ENCODE measurements at places on chromosomes 12 and 14. TPM values are rescaled to one million over a fixed set of nuclear protein-coding genes. Genes with fewer than 3 reads are reported as not detected.
A peak's percentile ranks its signal among the peaks of the same experiment; 100 is the strongest.

The PLEK2 gene
- total RNA-seq: 22.4 TPM

The PEBP1 gene
- 91.4 TPM for total RNA-seq

The TCL1B gene
- not detected for total RNA-seq

The LAG3 gene
- total RNA-seq: 0.58 TPM

The GPR65 gene
- total RNA-seq: not detected

The JPH4 gene
- not detected for total RNA-seq

The SLCO1B1 gene
- not detected for total RNA-seq

The DAO gene
- total RNA-seq: not detected

The CACNA2D4 gene
- total RNA-seq: not detected

The MAP3K9 gene
- total RNA-seq: 18.6 TPM

DNA sequence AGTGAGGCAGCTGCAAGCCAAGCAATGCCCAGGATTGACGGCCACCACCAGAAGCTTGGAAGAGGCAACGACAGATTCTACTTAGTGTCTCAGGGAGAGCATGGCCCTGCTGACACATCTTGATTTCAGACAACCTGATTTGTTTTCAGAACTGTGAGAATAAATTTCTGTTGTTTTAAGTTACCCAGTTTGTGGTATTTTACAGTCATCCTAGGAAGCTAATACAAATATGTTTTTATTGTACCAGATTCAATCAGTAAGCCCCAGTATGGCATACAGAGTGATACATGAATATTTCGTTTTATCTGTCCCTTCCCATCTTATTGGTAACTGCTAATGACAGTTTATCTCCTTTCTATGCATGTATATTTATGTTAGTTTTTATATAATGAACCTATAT lies 62.3 kb downstream of the SAMD4A start:
- DNase-seq: no peak

DNA sequence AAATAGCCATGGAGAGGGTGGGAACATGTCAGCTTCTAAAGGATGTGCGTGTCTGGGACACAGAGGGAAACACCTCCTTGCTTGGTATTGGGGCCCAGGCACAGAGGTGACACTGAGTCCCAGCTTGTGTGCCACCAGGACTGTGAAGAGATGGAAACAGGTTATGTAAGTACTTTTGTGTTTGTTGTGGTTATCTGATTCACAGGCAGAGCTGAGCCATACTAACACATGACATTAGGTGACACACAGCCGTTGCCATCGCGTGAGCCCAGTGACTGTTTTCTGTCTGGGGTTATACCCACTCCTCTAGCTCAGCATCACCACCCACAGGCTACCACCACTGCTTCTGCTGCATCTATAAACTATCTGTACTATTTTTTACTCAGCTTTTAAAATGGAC lies 12.1 kb upstream of the FLVCR2 start:
- DNase-seq: no peak

GRCh38 chr14:102626530-102626929 lies 34.1 kb downstream of the RCOR1 start:
- no peak for DNase-seq

DNA sequence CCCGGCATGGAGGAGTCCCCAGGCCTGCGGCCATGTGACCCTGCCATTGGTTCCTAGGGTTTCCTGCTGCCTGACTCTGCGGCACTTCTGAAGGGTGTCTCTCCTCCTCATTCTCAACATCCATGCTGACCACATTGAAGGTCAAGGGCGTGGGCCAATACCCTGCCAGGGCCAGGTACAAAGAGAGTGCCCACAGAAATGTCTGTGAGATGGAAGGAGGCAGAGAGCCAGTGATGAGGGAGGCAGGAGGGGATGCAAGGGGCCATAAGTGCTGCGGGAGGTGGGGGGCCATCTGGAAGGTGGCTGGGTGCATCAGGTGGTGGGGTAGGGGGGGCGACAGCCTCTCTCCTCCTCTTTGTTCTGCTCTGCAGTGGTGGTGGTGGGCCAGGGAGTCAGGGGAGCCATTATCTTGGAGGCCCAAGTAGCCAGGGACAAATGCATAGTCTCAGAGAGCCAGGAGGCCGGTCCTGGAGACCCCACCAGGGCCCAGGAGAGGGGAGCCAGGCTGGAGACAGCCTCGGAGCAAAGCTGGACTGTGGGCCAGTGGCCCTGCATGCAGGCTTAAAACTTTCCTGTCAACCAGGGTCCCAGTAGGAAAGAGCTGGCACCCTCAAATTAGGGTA lies 13.0 kb upstream of the CDC42BPB start:
- DNase-seq: no peak

DNA sequence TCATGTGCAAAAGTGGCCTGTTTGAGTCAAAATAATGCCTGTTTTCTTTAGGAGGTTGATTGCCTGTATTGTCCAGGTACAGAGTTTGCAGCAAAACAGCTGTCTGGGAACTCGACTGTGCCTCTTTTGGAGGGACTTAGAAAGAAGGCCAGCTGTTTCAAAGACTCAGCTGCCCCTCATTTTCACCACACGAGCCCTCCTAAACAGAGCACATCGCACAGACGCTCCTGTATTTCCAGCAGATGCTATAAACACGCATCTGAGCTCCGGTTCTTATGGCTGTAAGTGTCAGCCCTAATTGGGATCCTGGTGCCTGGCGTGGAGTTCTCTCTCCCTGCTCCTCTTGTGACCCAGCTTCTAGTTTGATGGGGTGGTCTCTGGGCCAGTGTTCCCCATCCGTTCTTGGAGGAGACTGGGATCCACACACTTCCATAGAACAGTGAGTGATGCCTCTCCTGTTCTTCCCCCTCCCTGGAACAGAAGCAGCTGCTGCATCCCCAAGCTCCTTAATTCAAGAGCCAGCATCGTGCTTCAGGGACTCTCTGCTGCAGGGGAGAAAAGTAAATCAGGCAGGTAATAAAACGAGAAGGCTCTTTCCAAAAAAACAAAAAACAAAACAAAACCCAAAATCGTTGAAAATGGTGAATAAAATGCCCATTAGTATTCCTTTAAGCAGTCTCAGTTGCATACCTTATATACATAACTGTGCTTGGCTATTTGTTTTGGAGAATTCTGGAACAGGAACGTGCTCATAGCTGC lies 269.0 kb downstream of the SLC15A4 start:
- DNase-seq: no peak

- no peak for DNase-seq
Observed at GRCh38 chr14:89167705-89168104, 249.3 kb downstream of the FOXN3 start.

GRCh38 chr14:35532783-35533356 lies 1.1 kb upstream of the INSM2 start:
- DNase-seq: peak; percentile 8

- DNase-seq: no peak
Observed at GRCh38 chr12:124893792-124894516, 20.5 kb downstream of the UBC start.

GRCh38 chr12:32357601-32358249 lies 41.6 kb upstream of the FGD4 start:
- no peak for DNase-seq

DNA sequence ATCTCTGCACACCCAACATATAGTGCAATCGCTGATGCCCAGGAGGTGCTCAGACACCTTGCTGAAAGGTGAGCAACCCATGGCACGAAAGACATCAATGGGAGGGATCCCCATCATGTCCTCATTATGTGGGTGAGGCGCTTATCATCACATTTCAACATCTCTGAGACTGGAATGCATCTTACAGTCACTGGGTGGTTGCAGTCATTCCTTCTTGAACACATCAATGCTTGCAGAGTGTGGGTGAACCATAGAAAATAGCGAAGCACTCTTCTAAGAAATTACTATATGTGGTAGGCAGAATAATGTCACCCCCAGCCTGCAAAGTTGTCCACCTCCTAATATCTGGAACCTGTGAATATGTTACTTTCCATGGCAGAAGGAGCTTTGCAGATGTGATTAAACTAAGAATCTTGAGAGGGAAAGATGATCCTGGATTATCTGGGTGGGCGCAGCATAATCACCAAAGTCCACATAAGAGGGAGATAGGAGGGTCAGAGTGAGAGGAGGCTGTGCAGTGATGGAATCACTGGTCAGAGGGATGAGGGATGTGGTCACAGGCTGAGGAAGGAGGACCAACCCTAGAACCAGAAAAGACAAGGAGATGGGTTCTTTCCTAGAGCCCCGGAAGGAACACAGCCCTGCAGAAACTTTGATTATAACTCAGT lies 51.2 kb downstream of the GLRX5 start:
- DNase-seq: no peak

DNA sequence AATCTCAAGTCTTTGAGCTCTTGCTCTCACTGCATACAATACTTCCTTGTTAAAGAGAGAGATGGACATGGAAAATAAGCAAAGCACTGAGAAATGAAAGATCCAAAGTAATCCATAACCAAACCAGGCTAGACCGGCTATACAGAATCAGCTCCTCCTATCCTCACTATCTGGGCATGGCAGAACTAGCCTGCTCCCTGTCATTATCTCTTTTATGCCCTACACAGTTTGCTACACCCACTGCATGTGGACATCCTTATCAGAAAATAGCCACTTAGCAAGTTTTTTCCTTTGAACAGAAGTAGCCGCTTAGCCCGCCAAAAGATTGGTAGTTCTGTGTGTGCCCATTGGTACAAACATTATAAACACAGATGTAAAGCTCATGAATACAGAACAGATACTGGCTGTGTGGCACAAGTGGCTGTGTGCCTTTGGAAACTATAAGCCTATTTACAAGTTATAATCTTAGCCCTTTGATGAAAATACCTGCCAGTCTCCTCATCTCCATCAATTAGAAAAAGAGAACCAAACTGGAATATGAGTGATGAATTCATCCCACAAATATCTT lies 34.7 kb downstream of the SPTB start:
- DNase-seq: no peak

DNA sequence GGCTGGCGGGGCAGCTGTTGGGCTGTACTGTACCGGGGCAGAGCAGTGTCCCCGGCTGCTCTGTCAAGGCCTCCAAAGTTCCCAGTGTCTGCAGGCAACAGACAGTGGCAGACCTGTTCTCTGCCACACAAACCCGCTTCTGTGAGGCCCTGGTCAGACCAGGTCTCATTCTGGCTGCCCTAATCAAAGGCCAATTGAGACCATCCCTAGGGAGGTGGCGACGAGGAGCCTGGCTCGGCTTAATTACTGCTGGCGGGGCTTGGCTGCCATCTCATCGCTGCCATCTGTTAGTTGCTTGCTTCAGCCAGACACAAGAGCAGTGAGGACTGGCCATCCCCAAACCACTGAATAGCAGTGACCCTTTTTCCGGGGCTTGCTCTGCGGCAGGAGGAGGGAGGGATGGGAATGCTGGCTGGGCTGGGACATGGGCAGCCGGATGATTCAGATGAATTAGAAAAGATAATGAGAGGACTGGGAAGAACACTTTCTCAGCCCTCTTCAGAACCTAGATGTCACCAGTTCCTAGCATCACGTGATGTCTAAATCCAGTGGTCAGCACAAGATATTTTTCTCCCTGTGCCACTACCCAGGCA lies 24.5 kb downstream of the ERG28 start:
- DNase-seq: no peak

DNA sequence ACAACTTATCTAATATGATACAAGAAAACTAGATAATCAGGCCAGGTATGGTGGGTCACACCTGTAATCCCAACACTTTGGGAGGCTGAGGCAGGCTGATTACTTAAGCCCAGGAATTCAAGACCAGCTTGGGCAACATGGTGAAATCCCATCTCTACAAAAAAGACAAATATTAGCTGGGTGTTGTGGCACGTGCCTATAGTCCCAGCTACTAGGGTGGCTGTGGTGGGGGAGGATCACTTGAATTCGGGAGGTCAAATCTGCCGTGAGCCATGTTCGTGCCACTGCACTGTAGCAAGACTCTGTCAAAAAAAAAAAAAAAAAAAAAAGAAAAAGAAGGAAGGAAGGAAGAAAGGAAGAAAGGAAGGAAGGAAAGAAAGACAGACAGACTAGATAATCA lies 27.0 kb downstream of the ZCRB1 start:
- no peak for DNase-seq

GRCh38 chr12:92977326-92977725 lies 48.2 kb upstream of the EEA1 start:
- DNase-seq: no peak

- DNase-seq: peak; percentile 26
Observed at GRCh38 chr12:51639361-51639760, 48.3 kb downstream of the SCN8A start.

DNA sequence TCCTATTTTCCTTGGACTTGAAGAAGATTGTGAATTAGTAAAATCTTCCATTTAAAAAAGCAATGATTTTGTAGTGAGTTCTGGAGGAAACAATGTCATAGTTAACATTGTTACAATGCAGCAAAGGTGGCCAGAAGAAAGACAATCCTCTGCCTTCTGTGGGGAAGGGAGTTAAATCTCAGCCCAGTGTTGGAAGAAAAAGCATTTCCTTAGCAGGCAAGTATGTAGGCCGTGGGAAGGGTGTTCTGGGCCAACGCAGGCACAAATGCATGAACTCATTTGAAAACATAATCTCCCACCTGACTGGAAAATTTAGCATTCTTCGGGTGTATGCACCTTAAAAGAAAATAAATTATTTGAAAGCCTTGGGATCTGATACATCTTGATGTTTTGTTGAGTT lies 258.6 kb downstream of the ADAMTS20 start:
- no peak for DNase-seq

DNA sequence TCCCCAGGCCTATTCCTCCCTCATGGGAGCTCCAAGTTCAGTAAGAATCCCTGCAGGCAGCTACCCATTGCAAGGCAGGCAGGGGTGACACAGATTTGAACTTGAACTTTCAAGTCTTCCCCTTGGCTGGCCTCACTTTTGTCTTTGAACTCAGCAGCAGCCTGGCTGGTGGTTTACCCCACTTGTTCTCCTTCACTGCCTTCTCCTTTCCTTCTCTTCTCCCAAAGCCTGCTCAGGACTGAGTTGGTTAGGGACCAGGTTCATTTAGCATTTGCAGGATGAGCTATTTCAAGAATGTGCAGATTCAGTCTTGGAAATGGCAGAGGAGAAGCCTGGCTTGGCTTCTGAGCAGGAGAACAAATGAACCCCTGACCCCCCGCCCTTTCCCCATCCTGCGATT lies 67.7 kb upstream of the TBX3 start:
- DNase-seq: no peak

DNA sequence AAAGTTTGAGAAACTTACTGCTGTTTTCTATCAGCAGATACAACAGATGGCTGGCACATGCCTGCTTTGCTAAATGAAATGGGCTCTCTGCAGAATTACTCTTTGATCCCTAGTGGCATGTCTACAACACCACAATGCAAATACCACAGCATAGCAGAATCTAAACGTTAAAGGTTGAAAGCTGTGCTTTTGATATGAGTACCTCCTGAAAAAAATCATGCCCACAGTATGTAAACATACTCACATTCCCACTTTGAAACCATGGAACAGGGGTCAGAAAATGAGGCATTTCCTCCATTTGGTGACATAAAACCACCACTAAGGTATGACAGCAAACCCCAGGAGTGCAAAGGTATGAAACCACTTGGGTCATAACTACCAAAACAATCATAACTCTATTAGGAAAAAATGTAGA lies 7.5 kb downstream of the WIF1 start:
- DNase-seq: no peak

DNA sequence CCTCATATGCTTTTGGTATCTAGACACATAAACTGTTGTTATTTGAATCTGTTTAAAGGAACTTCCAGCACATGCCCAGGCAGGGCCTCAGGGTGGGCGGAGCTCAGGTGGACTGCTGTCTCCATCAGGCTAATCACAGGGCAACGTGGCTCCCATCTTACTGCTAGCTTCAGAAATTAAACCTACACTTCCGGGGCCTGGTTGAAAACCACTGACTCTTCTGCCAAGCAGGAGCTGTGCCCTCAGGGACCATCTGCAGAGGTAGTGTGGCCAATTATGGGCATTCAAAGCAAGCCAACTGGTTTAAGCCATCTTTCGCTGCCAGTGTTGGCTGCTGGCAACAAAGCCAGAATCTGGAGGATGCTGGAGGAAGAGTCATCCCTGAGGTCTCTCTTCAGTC lies 97.5 kb downstream of the TMX1 start:
- peak; percentile 71 for DNase-seq
